MG63 (cell line): ENCODE measurements at places on chromosomes 6 and 20. TPM values are rescaled to one million over a fixed set of nuclear protein-coding genes. Genes with fewer than 3 reads are reported as not detected.

DNA sequence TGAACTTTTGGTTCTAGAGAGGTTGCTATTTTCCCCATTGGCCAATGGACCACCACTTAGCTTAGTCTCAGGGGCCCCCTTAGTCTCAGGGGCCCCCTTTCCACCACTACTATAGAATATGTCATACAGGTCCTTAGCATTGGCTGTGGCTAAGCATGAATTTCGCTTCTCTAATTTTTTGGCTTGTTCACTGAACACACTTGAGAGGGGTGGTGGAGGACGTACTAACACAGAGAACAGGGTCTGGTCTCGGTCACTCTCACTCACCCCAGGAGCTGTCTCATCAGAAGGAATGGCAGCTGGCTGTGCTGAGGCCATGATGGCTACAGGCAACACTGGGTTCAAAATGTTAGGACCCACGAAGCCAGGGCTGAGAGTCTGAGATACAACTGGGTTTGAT is 30.3 kb downstream of the ZNF318 start:
- DNase-seq, result no peak

The SLC12A5 gene
- total RNA-seq, result 0.15 and 0.72 TPM in 2 replicates

- no peak for DNase-seq
Measured at GRCh38 chr6:127023001-127023778, 95.3 kb upstream of the RSPO3 start.

DNA sequence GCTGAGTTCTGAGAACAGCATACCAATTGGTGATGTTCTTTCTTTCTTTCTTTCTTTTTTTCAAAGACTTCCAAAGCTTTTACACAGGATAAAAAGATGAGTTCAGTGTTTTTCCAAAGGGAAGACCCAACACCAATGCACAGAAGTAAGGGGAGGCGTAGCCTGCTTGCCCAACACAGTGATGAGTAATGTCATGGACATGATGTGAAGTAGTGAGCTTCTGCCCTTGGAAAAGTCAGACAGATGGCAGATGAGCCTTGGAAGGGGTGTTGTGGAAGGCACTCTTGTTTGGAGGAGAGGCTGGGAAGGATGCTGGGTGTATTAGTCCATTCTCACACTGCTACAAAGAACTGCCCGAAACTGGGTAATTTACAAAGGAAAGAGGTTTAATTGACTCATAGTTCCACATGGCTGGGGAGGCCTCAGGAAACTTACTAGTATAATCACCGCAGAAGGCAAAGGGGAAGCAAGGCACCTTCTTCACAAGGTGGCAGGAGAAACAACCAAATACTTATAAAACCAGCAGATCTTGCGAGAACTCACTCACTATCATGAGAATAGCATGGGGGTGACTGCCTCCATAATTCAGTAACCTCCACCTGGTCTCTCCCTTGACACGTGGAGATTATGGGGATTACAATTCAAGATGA is 12.6 kb downstream of the LRP11 start:
- no peak for DNase-seq

The MCCD1 gene
- not detected in 2 replicates for total RNA-seq

DNA sequence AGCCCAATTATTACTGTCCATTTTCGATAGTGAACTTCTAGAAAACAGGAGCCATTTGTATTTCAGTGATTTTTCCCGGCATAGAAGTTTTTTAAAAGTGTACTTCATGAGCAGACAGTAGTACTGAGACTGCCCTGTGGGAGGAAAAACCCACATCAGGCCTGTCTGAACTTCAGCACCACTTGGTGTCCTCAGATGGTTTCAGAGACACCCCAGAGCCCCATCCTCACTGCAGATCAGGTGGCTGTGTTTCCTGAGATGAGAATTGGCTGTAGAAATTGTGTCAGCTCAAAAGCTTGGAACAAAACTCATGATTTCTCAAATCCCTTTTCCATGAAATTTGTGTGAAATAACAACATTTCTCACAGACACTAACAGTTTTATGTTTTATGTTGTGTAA is 110.0 kb upstream of the RIN2 start:
- no peak for DNase-seq

- DNase-seq, result no peak
Measured at GRCh38 chr6:37516920-37517405, 17.3 kb upstream of the CCDC167 start.

The MOG gene
- not detected in 2 replicates for total RNA-seq

The RPP21 gene
- 41.8 and 52.0 TPM in 2 replicates for total RNA-seq

DNA sequence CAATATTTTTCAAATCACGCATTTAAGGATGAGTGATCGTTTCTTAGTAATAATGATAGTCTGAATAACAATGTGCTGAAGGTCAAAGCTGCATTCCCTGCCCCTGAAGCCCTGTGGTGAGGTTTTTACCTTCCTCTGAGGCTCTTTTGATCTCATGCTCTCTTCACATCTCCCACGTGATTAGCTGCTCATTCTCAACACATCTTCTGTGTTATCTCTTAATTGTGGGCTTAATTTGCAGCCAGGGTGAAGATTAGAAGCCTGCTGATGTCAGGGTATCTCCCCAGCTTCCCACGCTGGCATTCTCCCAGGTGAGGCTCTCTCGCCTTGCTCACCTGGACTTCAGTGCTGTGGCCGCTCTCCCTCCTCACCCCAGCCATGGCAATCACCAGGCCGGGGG is 109.7 kb upstream of the FOXQ1 start:
- DNase-seq, result no peak

The ASIP gene
- total RNA-seq, result not detected in 2 replicates

DNA sequence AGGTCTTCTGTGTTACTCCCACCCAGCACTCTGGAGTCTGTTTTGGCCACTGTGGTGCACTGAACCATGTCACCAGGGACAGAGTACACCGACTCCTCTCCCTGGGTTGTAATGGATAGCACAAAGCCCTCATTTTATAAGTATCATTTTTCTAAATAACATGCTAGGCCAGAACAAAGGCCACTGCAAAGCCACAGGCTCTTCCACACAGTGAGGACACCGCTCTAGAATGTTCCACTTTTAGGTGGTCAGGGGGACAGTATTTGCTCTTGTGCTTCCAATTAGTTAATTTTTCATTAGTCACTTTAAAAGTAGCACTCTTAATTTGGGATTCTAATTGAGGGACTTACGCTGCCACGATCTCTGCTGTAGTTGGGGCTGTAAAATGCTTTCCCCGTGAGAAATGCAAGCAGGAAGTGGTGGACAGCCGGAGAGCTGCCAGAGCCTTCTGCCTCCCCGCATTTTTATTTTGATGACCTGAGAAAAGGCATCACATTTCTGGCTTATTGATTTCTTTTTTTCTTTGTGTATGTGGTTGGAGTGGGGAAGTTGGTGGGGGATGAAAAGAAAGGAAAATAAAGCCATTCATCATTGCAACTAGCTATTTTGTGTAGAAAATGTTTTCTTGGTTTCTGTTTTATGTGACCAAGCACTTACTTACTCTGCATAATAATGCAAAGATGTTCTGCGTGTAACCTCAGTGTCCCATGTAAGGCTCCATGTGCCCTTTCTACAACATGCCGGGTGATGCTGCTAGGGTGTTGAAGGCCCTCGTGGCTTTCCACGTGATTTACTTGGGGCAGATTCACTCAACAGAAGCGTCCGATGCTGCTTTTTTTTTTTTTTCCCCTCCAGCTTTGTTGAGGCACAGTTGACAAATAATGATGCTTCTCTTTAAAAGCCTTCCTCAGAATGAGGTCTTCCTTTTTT is 195.9 kb downstream of the SASH1 start:
- DNase-seq, result peak; percentile 33
